ENCODE measurements at places on chromosomes 16 and 17.

DNA sequence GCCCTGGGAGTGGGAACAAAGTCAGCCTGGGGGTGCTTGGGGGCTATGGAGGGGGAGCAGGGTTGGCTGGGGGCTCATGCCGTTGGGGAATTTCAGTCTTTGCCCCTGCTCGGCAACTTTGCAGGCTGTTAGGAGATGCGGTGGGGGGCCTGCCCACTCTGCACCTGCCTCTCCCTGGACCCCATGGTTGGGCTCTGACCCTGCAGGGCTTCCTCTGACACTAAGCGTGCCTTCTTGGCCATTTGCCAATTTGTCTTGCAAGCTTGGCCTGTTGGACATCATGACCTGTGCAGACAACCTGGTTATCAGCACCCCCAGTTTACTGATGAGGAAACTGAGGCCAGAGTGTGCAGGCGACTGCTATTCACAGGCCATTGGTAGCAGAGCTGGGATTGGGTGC lies 14.6 kb downstream of the ADCY7 start:
- H3K27ac ChIP-seq = peak overlapping the region; percentile 72
- peaks cover 2% of the 10 kb centered on the region for H3K36me3 ChIP-seq
- peaks cover 85% of the 10 kb centered on the region for H3K4me1 ChIP-seq
- H3K27me3 ChIP-seq = no peaks in the 10 kb centered on the region
- DNase-seq = no peak
- H3K4me3 ChIP-seq = no peak overlapping the region

GRCh38 chr16:67661101-67661761 lies 471 bp downstream of the PARD6A start:
- peaks cover 35% of the 10 kb centered on the region for H3K4me1 ChIP-seq
- no peak for DNase-seq
- peak overlapping the region; percentile 51 for H3K4me3 ChIP-seq
- peak overlapping the region; percentile 93 for H3K27ac ChIP-seq
- H3K27me3 ChIP-seq = no peaks in the 10 kb centered on the region

DNA sequence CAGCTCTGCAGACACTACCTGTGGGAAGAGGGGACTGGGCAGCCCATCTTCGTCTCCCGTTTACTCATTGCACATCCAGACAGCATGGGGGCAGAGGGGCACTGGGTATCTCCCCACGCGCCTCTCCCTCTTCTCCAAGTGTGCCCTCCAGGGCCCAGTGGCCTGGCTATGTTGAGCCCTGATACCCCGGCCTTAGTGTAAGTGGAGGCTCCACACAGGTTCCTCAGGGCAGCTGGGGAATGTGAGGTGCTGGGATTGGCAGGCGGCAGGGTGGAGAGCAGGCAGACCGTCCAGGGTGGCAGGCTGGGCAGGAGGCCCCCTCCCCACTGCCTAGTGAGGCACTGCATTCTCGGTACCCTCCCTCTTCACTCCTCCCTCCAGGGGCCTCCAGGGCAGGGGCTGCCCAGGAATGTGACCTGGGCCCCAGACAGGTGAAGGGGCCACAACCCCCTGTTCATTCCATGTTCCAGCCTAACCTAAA lies 13.2 kb upstream of the NAGLU start:
- no peaks in the 10 kb centered on the region for H3K36me3 ChIP-seq
- no peak overlapping the region for H3K27ac ChIP-seq
- no peak overlapping the region for H3K4me3 ChIP-seq
- no peaks in the 10 kb centered on the region for H3K4me1 ChIP-seq
- H3K27me3 ChIP-seq = no peaks in the 10 kb centered on the region

DNA sequence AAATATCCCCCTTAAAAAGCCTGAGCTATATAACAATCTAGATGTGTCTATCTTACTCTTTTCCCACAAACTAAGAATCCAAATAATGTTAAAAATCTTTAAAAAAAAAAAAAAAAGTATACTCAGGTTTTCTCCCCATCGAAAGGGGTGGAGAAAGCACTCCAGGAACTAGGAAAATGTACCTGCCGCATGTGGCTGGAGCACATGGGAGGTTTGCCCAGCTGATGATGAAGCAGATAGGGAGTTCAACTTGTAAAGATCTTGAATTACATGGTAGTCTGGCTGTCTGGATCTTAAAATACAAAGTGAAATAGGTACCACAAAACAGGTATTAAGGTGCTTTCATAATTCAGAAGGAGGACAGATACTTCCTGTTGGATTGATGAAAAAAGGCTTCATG lies 8.8 kb upstream of the SLFN14 start:
- H3K27me3 ChIP-seq = no peaks in the 10 kb centered on the region
- H3K4me1 ChIP-seq = peaks cover 9% of the 10 kb centered on the region
- H3K36me3 ChIP-seq = peaks cover 8% of the 10 kb centered on the region

DNA sequence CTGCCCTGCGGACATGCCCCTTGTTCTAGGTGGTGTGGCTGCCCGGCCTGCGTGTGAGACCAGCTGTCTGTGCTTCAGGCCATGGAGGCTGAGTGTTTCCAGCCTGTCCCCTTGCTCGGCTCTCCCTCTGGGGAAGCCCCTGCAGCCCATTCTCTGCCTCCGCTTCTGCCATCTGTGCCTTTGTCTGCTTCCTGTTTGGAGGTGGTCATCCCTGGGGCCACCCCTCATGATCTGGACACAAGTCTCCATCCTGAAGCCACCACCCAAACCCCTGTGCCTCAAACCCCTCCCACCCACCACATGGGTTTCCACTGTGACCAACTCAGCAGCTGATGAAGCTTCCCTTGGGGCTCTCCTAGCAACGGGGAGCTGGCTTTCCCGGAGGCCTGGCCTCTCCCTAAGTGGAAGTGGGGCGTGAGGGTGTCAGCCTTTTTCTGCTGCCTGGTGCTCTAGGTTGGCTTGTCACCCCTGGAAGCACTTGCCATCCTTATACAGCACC lies 184.9 kb downstream of the SEC14L1 start:
- no peak for DNase-seq
- peak overlapping the region; percentile 72 for H3K27ac ChIP-seq
- no peaks in the 10 kb centered on the region for H3K36me3 ChIP-seq
- H3K4me3 ChIP-seq = peak overlapping the region; percentile 7
- no peaks in the 10 kb centered on the region for H3K27me3 ChIP-seq

- no peaks in the 10 kb centered on the region for H3K36me3 ChIP-seq
- no peak overlapping the region for H3K27ac ChIP-seq
- H3K4me1 ChIP-seq = no peaks in the 10 kb centered on the region
- H3K4me3 ChIP-seq = no peak overlapping the region
Measured at GRCh38 chr16:46948548-46949166, 24.8 kb downstream of the DNAJA2 start.

DNA sequence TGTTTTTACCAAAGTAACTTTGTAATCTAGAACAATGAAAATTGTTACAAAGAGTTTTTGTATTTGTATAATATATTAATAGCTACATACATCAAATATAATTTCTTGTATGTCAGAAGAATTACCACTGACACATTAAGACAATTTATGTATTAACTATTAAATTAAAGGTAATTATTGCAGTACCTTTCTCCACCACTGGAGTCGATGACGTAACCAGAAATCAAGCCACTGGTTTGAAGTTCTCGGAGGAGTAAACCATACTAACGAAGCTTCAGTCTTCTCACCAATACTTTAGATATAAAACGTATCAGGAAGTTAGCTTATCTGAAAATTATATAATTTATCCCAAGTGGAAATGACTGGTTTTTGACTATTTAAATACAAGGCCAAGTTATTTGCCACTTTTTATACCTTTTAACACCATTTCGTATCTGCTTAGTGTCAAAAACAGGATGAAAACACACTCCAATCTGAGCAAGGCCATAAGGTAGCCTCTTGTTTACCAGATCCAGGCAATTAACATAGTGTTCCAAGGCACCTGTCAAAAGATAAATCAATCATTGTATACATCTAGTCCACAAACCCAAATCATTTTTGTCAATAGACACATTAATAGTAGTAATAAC lies 4.3 kb downstream of the POLG2 start:
- H3K4me1 ChIP-seq = peaks cover 18% of the 10 kb centered on the region
- H3K4me3 ChIP-seq = no peak overlapping the region
- peak; percentile 42 for DNase-seq
- no peak overlapping the region for H3K27ac ChIP-seq
- H3K27me3 ChIP-seq = no peaks in the 10 kb centered on the region
